Activated CD8-positive, alpha-beta memory T cell treated with anti-CD3 and anti-CD28 coated beads for 24 hours (primary cell): ENCODE measurements at places on chromosomes 12 and 14.

DNA sequence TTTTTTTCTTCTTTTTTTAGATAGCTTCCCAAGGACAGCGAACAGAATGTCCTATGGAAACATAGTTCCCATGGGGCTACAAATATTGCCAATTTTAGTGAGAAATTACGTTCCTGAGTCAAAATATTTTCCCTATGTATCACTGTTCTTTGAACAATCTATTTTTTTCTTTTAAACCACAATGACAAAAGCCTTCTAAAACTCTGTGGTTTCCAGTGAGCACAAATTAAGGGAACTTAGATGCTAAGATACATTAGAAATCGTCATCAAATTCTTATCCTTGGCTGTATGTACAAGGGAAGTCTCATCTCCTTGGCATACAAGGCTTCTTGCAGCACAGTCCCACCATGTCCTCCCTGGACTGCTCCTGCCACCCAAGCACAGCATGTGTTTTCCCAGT is 17.9 kb downstream of the CPM start:
- no peak for DNase-seq

DNA sequence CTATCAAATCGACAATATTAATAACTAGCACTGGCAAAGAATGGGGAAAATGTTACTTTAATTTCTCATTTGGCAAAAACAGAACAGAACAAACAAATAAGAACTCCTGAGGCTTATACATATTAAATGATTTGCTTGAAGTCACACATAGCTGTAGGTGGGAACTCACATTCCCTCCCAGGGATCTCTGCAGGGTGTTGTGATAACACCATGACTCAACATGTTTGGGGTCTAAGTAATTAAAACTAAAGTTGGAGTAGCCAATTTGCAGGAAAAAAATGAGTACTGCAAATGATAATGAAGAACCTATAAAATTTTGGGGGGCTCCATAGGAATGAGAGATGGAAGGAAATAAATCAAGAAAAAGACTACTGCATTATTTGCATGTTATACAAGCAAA is 27.5 kb downstream of the UNC79 start:
- no peak for DNase-seq

DNA sequence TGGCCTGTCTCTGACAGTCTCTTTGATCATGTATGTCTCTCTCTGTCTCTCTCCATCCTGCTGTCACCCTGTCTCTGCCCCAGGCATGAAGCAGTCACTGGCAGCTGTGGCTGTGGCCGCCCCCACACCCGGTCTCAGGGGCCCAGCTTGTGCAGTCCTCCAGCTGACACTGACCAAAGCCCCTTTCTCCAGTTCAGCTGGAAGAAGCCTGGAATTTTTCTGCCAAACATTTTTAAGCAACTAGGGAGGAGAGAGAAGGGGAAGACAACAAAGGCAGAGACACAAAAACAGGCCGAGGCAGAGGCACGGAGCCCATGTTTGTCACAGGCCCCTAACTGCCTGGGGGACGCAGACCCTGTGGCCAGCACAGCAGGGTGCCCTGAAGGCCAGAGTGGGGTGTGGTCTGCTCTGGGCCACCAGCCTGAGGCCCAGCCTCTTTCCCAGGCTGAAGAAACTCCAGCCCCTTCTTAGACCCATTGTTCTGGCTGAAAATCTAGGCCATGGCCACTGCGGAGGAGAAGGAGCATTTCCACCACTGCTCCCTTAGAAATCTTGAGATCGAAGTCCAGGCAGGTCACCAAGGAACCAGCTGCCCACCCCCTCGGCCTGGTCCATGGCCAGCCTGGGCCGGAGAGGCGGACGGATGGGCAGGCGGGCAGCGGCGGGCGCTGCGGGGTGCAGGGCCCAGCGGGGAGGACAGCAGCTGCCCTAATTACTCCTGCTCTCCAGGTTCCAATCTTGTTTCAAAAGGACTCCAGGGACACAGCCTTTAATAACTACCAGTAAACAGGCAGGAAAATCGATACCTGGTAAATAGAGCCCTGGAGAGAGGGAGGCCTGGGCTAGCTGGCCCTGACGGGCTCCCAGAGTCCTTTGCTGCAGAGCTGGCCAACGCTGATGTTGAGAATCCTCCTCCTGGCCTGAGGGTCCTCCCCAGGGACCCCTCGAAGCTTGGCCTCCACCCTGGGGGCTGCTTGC is 14.9 kb downstream of the DTX1 start:
- DNase-seq, result no peak

GRCh38 chr14:60637479-60638315 is 11.6 kb downstream of the SIX1 start:
- no peak for DNase-seq

- no peak for DNase-seq
Observed at GRCh38 chr12:18146363-18146762, 56.4 kb upstream of the RERGL start.

DNA sequence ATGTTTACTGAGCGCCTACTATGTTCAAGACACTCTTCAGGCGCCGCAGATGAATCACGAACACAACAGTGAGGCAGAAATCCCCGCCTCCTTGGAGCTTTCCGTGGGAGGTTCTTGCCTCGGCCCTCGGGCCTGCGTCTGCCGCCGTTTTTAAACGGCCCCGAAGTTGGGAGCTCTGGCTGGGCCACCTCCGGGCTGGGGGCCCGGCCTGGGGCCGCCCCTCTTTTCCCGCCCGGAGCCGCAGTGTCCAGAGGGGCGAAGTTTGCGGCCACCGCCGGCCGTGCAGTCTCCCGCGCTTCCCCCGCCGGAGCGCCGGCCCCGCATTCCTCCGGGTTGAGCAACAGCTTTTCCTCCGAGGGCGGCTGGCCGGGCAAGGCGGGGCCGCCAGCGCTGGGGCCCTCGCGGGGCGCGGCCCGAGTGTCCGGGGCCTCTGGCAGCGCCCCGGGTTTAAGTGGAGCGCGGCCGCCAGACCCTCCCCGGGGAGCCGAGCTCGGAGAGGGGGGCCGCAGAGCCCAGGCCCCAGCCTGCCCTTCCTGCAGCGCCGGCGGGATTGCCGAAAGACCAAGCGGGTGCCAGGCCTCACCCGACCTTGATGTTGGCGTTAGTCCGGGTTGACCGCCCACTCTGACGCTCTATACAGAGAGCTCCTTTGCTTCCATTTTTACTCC is 18.7 kb upstream of the CTDSP2 start:
- DNase-seq, result peak; percentile 82

- DNase-seq, result no peak
Observed at GRCh38 chr14:96304956-96305355, 48.9 kb downstream of the BDKRB1 start.

- DNase-seq, result no peak
Observed at GRCh38 chr14:78324353-78324752, 154.2 kb downstream of the NRXN3 start.

DNA sequence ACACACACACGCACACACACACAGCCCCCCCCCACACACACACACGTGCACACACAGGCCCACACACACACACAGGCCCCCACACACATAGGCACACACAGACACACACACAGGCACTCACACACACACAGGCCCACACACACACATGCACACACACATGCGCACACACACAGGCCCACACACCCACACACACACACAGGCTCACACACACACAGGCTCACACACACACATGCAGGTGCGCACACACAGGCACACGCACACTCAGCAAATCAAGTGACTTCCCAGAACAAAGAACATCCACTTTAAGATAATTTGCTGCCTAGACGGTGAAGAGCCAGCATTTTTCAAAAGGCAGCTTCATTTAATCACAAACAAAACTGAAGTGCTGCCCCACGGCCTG is 78.5 kb upstream of the FBRSL1 start:
- DNase-seq, result no peak

GRCh38 chr12:52667509-52667908 is 12.7 kb downstream of the KRT1 start:
- no peak for DNase-seq

- no peak for DNase-seq
Observed at GRCh38 chr14:32230695-32231280, 27.7 kb upstream of the RNU6-8 start.

DNA sequence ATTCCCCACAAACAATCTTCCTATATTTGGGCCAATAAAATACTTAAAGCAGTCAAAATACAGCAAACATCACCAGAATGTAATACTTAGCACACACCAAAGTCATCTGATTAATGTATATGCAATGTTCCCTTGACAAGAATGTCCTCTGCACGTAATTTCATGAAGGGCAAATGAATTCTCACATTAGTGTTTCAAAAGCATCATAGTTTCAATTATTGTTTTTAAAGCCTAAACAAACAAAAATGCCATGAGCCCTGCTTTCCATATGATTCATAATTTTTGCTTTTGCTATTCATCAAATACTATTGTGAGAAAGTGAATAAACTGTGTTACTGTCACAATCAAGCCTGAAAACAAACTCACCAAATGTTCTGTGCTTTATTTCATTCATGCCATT is 156.0 kb downstream of the EPS8 start:
- no peak for DNase-seq

DNA sequence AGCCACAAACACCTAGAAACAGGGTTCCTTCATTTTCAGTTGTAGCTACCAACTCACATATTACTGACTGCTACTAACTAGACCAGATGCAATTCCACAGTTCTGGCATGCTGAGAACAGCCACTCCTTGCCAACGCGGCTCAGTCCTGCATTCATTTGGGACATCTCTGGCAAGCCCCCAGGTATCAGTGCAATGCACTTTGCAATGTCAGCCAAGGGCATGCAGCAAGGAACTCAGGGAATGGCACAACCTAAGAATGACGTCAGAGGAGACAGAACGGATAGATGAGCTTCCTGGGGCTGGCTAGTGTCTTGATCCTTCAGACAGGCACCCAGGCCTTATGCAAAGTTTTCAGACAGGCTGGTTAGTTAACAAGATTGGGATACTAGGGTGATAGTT is 29.6 kb downstream of the MAP3K9 start:
- DNase-seq, result no peak

DNA sequence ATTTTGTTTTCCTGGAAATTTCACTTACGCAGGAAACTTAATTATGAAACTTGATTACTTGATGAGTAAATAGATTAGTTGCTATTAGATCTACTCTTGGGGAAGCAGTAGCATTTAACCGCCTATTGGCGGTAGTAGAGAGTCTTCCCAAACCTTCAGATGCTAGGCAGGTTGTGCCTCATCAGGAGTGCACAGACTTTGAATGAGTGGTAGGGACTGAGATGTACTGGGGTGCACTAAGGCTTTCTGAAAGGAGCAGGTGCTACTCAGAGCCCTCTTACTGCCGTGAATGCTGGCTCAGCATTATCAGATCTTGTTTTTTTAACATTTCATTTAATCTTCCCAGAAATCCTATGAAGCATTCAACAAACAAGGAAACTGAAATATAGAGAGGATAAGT is 7.7 kb downstream of the GATC start:
- DNase-seq, result no peak

- no peak for DNase-seq
Observed at GRCh38 chr12:6205144-6205539, 4.9 kb downstream of the CD9 start.

DNA sequence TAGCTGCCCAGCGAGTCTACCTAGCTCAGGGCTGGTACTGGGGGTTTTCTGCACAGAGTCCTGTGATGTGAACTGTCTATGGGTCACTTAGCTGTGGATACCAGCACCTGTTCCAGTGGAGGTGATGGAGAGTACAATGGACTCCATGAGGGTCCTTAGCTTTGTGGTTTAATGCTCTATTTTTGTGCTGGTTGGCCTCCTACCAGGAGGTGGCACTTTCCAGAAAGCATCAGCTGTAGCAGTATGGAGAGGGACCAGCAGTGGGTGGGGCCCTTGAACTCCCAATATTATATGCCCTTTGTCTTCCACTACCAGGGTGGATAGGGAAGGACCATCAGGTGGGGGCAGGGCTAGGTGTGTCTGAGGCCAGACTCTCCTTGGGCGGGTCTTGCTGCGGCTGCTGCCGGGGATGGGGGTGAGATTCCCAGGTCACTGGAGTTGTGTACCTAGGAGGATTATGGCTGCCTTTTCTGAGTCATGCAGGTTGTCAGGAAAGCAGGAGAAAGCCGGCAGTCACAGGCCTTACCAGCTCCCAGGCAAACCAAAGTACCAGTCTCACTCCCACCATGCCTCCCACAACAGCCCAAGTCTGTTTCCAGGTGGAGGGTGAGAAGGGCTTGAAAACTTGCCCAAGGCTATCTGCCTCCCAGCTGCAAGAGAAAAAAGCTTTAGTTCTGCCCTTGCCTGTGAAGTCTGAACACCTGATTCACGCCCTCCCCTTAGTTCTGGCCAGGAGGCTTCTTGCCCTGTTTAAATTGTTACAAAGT is 163.0 kb upstream of the NUDT4 start:
- no peak for DNase-seq

- DNase-seq, result no peak
Observed at GRCh38 chr12:76680940-76681339, 83.0 kb upstream of the ZDHHC17 start.

- no peak for DNase-seq
Observed at GRCh38 chr12:88868050-88868449, 287.8 kb upstream of the KITLG start.

GRCh38 chr12:122743895-122744525 is 8.6 kb upstream of the DENR start:
- no peak for DNase-seq

- peak; percentile 60 for DNase-seq
Observed at GRCh38 chr12:103441437-103442181, 54.2 kb downstream of the C12orf42 start.

- DNase-seq, result no peak
Observed at GRCh38 chr12:99152337-99152736, 495.2 kb upstream of the GARIN6 start.

DNA sequence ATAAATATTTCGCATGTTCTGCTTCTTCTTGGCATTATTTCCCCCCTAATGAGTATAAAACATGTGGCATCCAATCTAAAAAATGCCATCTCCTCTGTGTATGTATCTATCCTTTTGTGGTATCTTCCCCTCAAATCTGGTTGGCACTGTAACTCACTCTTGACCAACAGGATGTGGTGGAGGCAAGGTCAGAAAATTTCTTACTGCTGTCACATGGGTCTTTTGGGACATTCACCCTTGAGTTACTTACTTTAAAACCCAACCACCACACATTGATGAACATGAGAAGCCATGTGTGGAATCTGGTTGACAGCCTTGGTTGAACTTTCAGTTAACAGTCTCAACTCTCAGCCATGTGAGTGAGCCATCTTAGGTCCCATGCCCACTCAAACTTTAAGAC is 516.9 kb downstream of the SLC16A7 start:
- no peak for DNase-seq

DNA sequence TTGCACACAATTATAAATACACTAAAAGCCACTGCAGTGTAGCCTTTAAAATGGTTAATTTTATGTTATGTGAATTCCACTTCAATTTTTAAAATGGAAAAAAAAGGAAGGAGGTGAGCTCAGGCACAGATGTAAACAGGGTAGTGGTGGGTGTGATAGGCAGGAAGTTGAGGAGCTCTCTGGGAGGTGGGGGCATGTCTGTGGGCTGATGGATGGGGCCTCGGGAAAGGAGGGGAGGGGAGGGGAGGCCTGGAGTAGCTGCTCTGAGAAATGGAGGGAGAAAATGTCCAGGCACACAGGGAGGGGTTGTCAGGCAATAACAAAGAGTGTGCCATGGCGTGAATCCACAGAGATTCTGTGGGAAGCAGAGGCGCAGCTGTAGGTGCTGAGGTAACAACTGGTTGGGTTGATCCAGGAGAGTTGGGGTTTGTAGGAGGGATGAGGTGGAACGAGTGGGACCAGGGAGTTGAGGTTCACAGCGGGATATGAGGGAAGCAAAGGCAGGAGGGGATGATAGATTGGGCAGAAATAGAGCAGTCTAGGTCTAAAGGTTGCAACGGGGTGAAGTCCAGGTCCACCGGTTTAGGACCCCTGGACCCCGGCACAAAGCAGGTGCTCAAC is 57.2 kb downstream of the LTBP2 start:
- DNase-seq, result no peak

GRCh38 chr12:106910202-106910601 is 45.5 kb upstream of the TMEM263 start:
- no peak for DNase-seq

GRCh38 chr12:52600475-52600874 is 788 bp downstream of the KRT72 start:
- no peak for DNase-seq
